Naive thymus-derived CD4-positive, alpha-beta T cell (primary cell): ENCODE measurements at places on chromosomes 12 and 14. TPM values are rescaled to one million over a fixed set of nuclear protein-coding genes. Genes with fewer than 3 reads are reported as not detected.
A peak's percentile ranks its signal among the peaks of the same experiment; 100 is the strongest.

DNA sequence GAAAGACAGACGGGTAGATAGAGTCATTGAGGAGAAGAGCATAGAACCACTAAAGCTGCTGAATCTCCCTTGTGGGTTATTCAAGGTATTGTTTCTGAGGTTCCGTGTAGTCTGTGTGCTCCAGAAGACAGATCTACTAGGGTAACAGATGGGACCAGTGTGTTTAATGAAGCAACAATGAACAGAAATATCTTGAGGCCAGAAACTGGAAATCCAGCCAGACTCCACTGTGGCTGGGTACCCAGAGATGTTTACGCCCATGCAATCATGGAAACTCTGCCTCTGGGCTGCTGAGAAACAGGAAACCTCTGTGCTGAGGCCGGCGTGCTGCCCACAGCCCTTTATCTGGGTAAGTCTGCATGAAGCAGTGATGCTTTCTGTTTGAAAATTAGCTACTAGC, 8.3 kb downstream of the PROX2 start:
- peak; percentile 37 for DNase-seq
- no peaks in the 10 kb centered on the region for H3K27me3 ChIP-seq
- peaks cover 11% of the 10 kb centered on the region for H3K4me1 ChIP-seq
- no peaks in the 10 kb centered on the region for H3K36me3 ChIP-seq

DNA sequence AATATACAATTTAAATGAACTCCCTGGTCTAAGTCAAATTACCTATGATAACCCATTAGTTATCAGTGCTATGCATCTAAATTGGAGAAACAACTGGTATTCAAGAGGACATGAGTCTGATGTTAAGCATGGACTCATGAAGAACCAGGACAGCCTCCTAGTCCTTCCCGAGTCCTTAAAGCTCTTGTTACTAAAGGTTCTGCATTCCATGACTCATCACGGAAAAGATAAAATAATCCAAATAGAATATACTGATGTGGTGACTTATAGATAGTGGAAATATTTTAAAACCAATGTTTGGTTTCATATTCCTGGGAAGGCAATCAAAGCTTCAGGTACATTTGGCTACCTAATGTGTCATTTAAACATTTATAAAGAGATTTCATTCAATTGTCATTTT, 117.2 kb upstream of the PMCH start:
- no peak overlapping the region for H3K4me3 ChIP-seq
- H3K4me1 ChIP-seq, result no peaks in the 10 kb centered on the region
- H3K36me3 ChIP-seq, result no peaks in the 10 kb centered on the region
- no peaks in the 10 kb centered on the region for H3K27me3 ChIP-seq

Gene TAS2R19
- total RNA-seq, result 3.4 TPM

DNA sequence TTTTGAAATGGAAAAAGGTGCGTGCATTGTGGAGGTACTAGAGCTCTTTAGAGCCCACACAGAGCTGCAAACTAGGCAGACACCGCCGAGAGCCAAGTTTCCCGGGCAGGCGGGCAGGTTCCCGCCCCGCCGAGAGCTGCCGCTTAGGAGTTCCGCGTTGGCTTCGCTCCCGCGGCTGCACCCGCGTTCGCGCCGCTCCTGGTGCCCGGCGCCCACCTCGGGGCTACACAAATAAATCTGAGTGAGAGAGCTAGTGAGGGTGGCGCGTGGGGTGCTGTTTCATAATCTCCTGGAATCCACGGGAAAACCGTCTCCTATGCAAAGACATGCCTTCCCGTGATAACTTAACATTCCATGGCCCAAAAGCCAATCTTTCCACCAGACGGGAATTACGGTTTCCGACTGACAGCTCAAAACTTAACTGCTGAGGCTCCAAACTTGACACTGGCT, 645 bp downstream of the KITLG start:
- no peak for DNase-seq
- H3K4me1 ChIP-seq, result no peaks in the 10 kb centered on the region

GRCh38 chr12:93831374-93831773, 154.2 kb downstream of the CRADD start:
- H3K4me1 ChIP-seq, result no peaks in the 10 kb centered on the region
- no peaks in the 10 kb centered on the region for H3K36me3 ChIP-seq
- no peak for DNase-seq
- no peaks in the 10 kb centered on the region for H3K27me3 ChIP-seq
- no peak overlapping the region for H3K4me3 ChIP-seq
- no peak overlapping the region for H3K27ac ChIP-seq

Gene OR5AU1
- not detected for total RNA-seq

Gene KRT3
- total RNA-seq, result not detected in 2 replicates

GRCh38 chr12:52226446-52226845, 6.6 kb upstream of the KRT7 start:
- H3K4me3 ChIP-seq, result no peak overlapping the region
- no peaks in the 10 kb centered on the region for H3K4me1 ChIP-seq
- H3K27ac ChIP-seq, result no peak overlapping the region
- no peak for DNase-seq
- no peaks in the 10 kb centered on the region for H3K36me3 ChIP-seq

GRCh38 chr14:103732868-103733620, 17.4 kb downstream of the ZFYVE21 start:
- no peaks in the 10 kb centered on the region for H3K4me1 ChIP-seq
- no peaks in the 10 kb centered on the region for H3K27me3 ChIP-seq
- no peak overlapping the region for H3K27ac ChIP-seq

Gene SLC25A47
- total RNA-seq, result not detected in 2 replicates

DNA sequence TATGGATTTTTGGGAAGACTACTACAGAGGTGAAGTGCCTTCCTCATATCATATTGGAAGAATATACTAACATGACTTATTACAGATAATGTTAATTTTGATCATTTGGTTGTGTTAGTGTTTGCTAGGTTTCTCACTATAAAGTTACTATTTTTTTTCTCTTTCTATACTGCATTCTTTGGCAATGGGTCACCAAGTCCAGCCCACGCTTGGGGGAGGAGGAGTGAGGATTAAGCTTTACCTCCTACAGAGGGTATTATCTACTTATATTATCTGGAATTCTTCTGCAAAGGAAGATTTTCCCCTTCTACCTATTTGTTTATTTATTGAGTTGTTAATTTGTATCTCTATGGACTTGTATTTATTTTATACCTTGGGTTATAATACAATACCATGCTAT, 31.5 kb downstream of the SCN8A start:
- H3K27me3 ChIP-seq, result no peaks in the 10 kb centered on the region
- H3K4me3 ChIP-seq, result no peak overlapping the region
- no peak overlapping the region for H3K27ac ChIP-seq
- DNase-seq, result no peak

DNA sequence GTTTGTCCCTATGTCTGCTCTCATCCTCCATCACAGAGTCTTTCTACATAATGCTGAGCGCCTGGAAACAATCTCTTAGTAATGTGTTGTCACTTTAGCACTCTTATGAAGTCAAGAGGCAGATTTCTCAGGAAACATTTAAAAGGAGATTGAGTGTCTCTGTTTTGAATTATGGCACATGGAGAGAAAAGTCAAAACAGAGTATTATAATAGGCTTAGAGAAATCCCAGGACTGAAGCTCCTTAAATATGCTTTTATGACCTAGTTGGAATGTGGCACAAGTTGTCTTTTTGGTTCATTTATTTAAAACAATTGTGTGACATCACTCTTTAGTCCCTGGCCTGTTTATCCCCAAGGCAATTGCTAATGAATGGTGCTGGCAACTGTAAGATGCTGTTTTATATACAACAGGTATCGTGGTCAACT, 117.8 kb upstream of the HIF1A start:
- no peak overlapping the region for H3K27ac ChIP-seq
- H3K36me3 ChIP-seq, result no peaks in the 10 kb centered on the region
- no peaks in the 10 kb centered on the region for H3K4me1 ChIP-seq
- no peak for DNase-seq
